Astrocyte (in vitro differentiated cells and primary cell): ENCODE measurements at places on chromosomes 12 and 14. TPM values are rescaled to one million over a fixed set of nuclear protein-coding genes. Genes with fewer than 3 reads are reported as not detected.

The LRRC9 gene
- 0.05 TPM in 1 of 2 replicates, not detected in the other for total RNA-seq

DNA sequence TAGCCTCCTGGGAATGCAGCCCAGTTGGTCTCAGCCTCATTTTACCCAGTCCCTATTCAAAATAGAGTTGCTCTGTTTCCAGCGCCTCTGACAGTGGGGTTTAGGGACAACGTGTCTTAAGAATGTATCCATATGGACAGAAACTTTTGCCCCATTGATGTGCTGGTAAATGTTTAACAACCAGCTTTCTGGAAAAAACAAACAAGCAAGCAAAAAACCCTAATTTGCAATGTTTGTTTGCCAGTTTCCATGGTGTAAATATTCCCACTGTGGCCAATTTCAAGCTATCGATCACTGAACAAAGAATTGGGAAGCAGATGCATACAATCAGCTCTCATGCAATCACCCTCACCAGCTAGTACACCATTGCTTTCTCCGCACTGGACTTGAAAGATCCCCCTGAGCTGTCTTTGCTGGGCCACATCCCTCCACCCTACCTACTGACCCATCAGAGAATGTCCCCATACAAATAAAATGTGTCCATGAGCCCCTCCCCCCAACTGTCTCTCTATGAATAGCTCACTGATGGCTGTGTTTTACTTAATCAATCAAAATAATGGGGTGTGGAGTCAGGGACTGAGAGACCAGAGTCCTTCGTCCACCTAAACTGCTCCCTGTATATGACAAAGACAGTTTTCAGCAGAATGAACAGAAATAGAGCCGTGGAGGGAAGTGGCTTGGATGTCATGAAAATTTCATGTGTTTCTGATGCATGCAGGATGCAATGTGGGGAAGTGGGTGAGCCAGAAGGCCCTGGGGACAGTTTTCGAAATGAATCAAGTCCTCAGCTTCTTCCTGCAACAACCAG lies 40.8 kb downstream of the CCDC60 start:
- no peaks in the 10 kb centered on the region for H3K4me1 ChIP-seq
- H3K27me3 ChIP-seq: no peaks in the 10 kb centered on the region
- no peak overlapping the region for H3K4me3 ChIP-seq
- no peak overlapping the region for H3K27ac ChIP-seq
- DNase-seq: no peak

DNA sequence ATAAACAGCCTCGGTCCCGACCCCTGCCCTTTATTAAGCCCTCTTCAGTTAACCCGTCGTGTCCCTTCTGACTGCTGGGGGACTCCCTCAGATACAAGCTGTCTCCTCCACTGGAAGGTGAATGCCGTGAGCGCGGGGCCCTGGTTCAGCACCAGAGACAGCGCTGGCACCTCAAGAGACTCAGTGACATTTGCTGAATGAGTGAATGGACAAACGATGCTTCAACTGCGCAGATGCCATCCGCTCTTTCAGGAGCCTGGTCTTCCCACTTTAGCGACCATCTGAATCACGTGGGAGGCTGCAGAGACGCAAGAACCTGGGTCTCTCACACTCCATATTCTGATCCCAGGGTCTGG lies 92.6 kb upstream of the SFSWAP start:
- no peaks in the 10 kb centered on the region for H3K36me3 ChIP-seq
- DNase-seq: no peak
- no peaks in the 10 kb centered on the region for H3K27me3 ChIP-seq
- H3K4me3 ChIP-seq: no peak overlapping the region
- H3K27ac ChIP-seq: no peak overlapping the region

GRCh38 chr14:96173636-96174475 lies 30.8 kb upstream of the BDKRB2 start:
- H3K4me1 ChIP-seq: no peaks in the 10 kb centered on the region
- H3K4me3 ChIP-seq: no peak overlapping the region
- no peak overlapping the region for H3K27ac ChIP-seq
- no peaks in the 10 kb centered on the region for H3K36me3 ChIP-seq

The NANOG gene
- 0.16 and 0.94 TPM in 2 replicates for total RNA-seq

DNA sequence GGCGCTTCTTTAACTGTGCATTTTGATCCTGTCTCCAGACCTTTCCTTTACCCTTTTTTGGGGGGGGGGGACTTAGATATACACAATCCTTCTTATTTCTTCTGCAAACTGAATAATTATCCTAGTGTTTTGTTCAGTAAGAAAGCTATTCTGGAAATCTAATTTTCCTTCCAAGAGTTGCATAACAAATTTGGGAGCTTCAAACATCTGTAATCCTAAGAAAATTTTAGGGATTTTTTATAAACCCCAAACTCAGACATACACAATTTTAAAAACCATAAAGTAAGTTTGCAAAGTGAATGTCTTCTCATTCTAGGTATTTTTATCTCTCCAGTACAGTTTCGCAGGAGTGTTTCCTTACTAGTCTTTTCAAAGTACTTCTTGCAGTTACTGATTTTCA lies 182.7 kb upstream of the E2F7 start:
- no peaks in the 10 kb centered on the region for H3K4me1 ChIP-seq
- H3K27ac ChIP-seq: no peak overlapping the region
- H3K4me3 ChIP-seq: no peak overlapping the region
- H3K27me3 ChIP-seq: peaks cover 2% of the 10 kb centered on the region

The AEBP2 gene
- total RNA-seq: 39.8 and 41.7 TPM in 2 replicates
